ENCODE measurements at places on chromosomes 12 and 14.

GRCh38 chr14:38134416-38135030 is 73.2 kb upstream of the SSTR1 start:
- DNase-seq: no peak

GRCh38 chr14:100605230-100605629 is 18.0 kb upstream of the BEGAIN start:
- DNase-seq: no peak

- DNase-seq: no peak
Observed at GRCh38 chr12:57755454-57756372, 810 bp downstream of the MARCHF9 start.

GRCh38 chr12:79648881-79649280 is 41.9 kb downstream of the PAWR start:
- DNase-seq: no peak

DNA sequence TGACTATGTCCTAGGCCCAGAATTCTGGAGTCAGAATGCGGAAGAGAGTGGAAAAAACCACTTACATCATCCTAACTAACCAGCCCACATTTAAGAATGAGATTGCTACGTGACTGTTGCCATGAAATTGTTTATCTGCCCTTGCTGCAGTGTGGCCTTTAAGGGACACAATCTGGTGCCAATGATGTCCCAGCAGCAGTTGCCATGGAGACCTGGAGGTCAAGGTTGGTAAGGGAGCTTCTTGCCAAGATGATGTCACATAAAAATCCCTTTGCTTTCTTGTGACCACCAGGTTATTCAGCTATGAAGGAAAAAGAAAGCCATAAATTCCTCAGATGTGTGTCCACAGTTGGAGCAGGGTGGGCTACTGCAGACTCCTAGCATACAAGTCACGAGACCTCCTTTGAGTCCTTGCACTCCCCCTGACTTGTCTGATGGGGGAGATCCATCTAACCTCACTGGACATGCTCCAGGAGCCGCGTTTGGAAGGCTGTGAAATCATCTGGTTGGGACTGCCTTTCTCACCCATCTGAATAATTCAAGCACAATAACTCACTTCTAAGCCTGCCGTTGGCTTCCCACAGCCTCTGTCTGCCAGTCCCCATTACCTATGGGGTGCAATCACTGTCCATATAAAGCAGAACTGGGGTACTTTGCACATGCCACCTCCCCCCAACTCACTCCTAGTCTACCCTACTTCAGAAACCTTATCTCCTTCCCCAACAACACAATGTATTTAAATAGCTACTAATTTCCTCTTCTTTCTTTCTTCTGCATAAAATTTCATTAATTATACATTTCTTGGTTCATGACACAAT is 165.6 kb downstream of the ZFP36L1 start:
- DNase-seq: no peak

DNA sequence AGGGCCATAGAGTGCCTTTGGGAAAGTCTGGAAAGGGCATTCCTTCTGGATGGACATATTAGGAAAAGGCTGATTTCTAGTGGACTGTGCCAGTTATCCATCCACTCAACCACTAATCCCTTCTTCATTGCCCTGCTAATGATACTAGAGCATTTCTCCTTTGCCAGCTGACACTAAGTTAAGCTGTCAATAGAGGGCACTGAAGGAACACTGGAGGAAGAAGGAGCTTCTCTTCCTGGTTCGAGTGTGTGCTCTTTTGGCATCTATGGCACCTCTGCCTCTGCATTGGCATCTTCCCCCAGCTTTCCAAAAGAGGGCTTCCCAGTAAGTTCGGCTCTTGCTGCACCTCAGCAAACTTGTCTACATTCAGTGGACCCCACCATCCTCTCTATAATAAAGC is 165.4 kb downstream of the DERA start:
- peak; percentile 32 for DNase-seq

DNA sequence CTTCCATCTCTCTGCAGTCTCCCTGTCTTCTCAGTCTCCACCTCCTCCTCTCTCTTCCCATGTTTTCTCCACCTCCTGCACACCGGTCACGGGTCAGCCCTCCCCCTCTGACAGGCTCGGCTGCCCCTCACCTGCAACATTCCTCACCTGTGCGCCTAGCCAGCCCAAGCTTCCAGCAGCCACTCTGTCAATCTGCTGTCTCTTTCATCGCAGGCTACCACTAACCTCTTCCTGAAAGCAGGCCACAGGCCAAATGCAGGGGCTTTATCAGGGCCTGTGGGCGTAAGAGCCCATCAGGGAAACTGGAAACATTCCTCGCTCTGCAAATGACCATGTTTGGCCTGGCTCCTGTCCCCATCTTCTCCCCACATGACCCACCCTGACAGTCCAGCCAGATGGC is 34.5 kb downstream of the CMKLR1 start:
- no peak for DNase-seq

GRCh38 chr14:32364941-32365340 is 35.8 kb downstream of the AKAP6 start:
- no peak for DNase-seq

DNA sequence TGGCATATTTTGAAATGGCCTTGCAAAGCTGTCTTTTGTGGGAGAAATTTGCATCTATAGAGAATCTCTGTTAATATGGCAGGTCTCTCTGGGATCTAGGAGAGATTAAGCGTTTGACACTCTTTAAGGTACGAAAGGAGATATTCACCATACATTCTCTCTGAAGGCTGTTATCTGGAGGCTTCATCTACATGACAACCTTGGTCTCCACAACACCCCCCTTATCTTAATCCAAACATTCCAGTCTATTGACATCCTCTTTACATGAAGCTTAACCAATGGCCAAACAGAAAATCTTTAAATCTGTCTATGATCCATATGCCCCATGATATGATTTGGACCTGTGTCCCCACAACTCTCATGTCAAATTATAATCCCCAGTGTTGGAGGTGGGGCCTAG is 137.4 kb downstream of the DERA start:
- no peak for DNase-seq

GRCh38 chr12:114692186-114693058 is 8.4 kb upstream of the TBX3 start:
- no peak for DNase-seq

GRCh38 chr12:93315907-93316622 is 61.7 kb upstream of the NUDT4 start:
- DNase-seq: no peak

- DNase-seq: no peak
Observed at GRCh38 chr14:98077176-98077575, 1194.8 kb downstream of the BCL11B start.

GRCh38 chr12:14058717-14059116 is 77.3 kb upstream of the GRIN2B start:
- DNase-seq: no peak

GRCh38 chr12:115387467-115387901 is 703.5 kb upstream of the TBX3 start:
- no peak for DNase-seq

GRCh38 chr12:88420457-88420856 is 159.8 kb downstream of the KITLG start:
- no peak for DNase-seq

DNA sequence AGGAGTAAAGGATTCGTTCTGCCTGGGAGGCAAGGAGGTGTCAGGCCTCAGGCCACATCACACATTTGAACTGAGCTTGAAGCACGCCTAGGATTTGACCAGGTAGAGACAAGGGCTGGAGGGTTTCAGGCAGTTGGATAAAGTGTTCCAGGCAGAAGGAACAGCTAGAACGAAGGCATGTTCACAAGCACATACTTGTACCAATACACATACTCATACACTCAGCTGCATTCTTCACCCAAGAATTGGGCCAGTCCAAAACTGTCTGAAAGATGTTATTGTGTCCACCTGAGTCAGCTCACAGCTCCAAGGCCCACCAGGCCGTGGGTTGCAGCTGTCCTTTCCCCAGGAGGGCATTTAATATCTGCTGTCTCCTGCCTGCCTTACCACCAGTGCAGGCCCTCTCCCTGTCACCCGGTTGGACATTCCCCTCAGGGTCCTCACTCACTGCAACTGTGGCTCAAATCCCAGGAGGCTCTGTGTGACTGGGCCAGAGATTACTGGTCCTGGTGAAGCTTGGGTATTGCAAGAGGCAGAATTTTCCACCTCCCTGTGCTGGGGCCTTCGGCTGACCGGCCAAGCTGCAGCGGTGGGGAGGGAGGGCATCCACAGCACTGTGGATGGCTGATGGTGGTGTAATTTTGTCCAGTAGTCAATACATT is 12.8 kb upstream of the AQP2 start:
- no peak for DNase-seq

GRCh38 chr12:76242813-76243550 is 105.2 kb downstream of the BBS10 start:
- DNase-seq: no peak

GRCh38 chr12:113846883-113847755 is 119.0 kb downstream of the RBM19 start:
- DNase-seq: no peak

GRCh38 chr12:132162508-132163031 is 18.3 kb downstream of the NOC4L start:
- no peak for DNase-seq

DNA sequence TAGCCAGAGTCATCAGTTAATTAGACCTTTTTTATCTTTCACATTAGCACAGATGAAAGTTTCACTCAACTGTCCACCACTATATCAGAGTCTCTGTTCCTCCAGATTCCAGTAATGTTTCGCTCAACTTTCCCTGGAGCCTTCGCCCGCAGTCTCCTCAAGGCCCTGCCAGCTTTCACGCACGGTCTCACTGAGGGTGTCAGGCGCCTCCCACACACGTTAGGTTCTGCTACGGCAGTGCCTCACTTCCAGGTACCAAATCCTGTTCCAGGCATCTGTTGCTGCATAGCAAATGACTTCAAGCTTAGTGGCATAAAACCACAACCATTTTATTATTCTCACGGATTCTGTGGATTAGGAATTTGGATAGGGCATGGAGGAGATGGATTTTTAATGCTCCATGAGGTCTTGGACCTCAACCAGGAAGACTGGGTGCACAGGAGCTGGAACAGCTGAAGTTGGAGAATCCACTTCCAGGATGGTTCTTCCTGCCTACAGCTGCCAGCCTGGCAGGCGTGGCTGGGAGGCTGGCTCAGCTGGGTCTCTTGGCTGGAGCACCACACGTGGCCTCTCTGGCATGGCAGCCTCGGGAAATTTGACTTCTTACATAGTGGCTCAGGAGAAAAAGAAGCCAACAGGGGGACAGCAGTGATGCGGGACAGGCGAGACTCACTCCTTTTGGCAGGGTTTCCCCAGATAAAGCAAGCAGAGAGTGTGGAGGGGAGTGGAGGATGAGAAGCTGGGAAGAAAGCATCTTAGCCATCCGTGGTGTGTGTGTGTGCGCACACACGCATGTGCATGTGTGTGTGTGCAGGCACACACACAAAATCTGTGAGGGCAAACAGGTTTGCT is 21.3 kb upstream of the BCDIN3D start:
- DNase-seq: no peak

DNA sequence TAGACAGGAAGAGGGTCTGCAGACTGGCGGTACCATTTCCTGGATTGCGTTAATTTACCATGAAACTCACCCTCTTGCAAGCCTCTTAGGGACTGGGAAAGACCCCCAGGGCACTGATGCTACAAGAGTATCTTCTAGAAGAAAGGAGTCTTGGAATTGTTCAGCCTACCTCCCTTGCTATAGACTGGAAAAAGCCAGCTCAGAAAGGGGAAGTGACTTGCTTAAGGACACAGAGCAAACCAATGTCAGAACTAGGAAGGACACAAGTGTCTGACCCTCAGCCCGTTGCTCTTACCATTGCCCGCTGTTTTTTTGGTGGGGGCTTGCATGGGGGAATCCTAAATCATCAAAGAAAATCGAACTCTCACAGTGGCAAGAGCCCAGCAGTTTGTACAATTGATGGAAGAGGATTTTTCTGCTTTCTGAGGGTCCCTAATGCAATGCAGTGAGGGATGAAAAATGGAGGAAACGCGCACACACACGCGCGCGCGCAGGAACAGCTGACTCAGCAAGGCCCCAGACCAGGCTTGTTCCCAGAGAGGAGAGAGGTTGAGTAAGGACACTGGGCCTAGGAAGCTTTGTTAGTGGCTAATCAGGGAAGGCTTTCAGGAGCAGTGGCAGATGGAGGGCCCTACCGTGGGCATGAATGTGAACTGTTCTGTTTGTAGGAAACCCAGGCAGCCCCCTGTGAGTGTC is 50.9 kb downstream of the RIN3 start:
- no peak for DNase-seq

DNA sequence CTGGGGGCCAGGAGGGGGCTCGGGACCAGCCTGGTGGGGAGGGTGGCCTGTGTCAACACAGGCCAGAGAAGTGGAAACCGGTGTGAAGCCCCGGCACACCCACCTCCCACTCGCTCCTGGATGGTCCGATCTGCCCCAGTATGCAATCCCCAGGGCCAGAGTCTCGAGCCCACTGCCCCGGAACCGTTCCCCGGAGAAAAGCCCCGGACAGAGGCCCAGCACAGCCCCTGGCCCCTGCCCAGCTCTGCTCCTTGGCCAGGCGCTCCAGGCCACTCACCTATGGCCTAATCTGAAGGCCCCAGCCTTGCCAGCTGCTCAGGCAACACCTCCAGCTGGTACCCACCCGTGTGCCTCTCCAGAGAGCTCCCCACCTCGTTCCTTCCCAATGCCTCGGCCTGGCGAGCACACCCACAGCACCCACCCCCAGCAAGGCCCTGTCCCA is 17.7 kb downstream of the AKT1 start:
- DNase-seq: no peak

GRCh38 chr14:38021861-38022260 is 185.8 kb upstream of the SSTR1 start:
- no peak for DNase-seq

- DNase-seq: no peak
Observed at GRCh38 chr14:52318062-52318461, 4.0 kb downstream of the PTGER2 start.

- no peak for DNase-seq
Observed at GRCh38 chr14:21248739-21249411, 20.4 kb downstream of the HNRNPC start.

DNA sequence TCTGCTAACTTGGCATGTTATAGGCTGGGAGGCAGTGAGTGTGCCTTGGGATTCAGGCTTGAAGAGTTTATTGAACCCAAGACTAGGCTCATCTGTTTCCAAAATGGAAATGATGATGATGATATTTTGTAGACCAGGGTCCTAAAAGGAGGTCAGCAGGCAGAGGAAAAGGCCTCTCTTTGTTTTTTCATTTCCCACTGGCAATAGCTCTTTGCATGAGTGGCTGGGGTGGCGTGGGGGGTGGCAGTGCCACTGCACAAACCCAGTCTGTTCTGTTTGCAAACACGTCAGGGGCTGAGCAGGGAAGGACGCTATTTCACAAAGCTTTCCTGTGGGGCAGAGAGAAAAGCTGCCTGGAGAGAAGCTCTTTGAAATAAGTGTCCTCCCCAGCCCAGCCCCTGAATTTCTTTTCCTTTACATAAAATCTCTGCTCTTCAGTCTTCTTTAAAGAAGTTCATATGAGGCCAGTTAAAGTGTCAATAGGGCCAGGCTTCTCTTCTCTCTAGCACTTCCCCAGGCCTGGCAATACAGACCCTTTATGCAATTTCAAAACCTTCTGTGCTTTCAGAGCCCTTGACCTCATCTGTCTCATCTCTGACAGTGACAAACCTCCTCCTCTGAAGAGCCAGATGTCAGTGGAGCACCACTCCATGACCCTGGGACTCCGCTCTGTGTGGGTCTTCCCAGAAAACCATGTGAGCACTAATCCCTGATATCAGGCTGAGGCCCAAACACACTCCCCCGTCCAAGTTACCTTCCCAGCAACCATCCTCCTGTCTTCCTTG is 72.8 kb downstream of the ZNF664 start:
- no peak for DNase-seq

GRCh38 chr12:102961466-102961855 is 4.0 kb downstream of the ASCL1 start:
- DNase-seq: peak; percentile 92

- DNase-seq: no peak
Observed at GRCh38 chr12:25906651-25907340, 51.7 kb upstream of the RASSF8 start.

GRCh38 chr14:96112032-96112431 is 72.9 kb downstream of the C14orf132 start:
- DNase-seq: no peak

Measured in NCI-H2029 treated with DMSO at 0.1 percent for 48 hours (cell line).